NB4 (cell line): ENCODE measurements at places on chromosomes 5 and 9.

DNA sequence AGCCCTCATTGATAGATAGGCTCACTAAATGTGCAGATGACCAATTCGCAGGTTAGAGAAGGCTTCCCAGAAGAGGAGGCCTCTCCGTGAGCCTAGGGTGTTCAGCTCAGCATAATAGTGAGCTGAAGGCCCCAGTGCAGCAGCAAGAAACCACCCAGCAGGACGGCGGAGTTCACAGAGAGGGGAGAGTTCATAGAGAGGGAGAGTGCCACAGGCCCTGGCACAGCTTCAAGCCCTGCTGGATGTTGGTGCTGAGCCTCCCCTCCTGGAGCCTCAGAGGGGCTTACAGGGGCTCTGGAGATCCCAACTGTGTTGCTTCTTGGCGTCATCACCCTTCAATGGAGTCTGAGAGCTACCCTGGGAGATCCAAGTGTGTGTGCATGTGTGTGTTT, 2.1 kb downstream of the SLC22A5 start:
- DNase-seq: no peak

- peak; percentile 67 for DNase-seq
Measured at GRCh38 chr5:115033861-115034260, 135.8 kb downstream of the TRIM36 start.

DNA sequence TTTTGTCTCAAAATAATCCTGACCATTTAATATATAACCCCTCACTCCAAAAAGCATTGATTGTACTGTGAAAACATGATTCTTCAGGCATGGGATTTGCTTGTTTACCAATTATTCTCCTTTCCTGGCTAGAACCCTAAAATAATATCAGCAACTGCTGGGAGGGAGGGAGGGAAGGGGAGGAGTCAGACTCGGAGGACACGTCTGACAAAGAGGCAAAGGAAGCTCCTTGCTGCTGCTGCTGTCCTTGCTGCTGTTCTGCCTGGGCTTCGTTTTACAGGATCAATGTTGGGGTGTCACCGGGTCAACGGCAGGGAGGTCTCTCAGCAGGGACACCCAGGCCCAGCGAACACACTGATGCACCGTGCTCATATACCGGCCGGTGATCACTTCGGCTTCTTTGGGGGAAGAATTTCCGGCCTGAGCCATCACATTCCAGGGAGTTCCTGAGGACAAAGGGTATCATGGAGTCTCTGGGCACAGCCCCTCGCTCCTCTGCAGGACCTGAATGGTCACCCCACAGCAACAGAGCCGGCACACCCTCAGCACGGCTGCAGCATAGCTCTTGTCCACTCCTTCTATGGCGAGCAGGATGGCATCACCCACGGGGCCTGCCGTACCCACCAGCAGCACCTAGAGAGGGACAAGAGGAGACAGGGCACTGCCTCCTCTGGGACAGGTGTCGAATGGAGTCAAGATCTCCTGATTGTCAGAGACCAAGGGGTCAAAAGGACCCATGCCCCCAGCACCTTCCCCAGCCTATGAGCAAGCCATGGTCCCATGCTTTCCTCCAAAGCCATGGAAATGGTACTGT, 27.9 kb downstream of the MED10 start:
- no peak for DNase-seq

- no peak for DNase-seq
Measured at GRCh38 chr9:136965771-136966484, 11.4 kb upstream of the PTGDS start.

- no peak for DNase-seq
Measured at GRCh38 chr5:58746321-58746720, 163.4 kb downstream of the RAB3C start.

- no peak for DNase-seq
Measured at GRCh38 chr9:22119522-22120158, 110.5 kb upstream of the CDKN2B start.

- DNase-seq: peak; percentile 70
Measured at GRCh38 chr9:114177423-114178064, 22.2 kb downstream of the COL27A1 start.

DNA sequence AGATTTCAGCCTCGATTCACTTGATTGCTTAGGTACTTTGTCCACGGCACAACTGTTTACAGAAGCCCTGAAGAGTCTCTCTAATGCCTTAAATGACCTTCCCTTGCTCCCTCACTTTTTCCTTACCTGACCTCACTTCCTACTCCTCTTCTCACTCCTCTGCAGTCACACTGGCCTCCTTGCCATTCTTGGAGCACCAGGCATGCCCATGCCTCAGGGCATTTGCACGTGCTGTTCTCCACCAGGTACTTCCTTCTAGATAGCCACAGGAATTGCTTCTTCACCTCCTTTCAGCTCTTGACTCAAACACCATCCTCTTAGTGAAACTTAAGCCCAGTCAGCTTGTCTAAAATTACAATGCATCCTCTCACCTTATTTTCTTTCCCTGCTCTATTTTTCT, 52.4 kb upstream of the TRAF1 start:
- DNase-seq: no peak

DNA sequence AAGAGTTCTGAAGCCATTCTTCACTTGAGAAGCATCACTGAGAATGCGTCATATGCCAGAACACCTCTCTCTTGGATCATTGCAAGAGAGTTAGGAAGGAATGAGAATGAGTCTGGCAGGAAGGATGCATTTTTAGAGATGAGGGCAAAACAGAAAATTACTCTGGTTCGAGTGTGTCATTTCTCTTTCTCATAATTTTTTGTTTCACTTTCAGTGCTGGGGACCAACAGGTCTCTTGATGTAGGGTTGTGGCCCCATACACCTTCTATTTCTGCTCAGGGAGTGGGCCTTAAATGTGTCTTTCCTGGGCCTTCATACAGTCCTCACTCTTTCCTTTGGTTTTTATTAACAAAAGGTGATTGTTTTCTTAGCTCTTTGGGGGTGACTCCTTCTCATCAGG, 302.4 kb downstream of the NR3C1 start:
- no peak for DNase-seq

DNA sequence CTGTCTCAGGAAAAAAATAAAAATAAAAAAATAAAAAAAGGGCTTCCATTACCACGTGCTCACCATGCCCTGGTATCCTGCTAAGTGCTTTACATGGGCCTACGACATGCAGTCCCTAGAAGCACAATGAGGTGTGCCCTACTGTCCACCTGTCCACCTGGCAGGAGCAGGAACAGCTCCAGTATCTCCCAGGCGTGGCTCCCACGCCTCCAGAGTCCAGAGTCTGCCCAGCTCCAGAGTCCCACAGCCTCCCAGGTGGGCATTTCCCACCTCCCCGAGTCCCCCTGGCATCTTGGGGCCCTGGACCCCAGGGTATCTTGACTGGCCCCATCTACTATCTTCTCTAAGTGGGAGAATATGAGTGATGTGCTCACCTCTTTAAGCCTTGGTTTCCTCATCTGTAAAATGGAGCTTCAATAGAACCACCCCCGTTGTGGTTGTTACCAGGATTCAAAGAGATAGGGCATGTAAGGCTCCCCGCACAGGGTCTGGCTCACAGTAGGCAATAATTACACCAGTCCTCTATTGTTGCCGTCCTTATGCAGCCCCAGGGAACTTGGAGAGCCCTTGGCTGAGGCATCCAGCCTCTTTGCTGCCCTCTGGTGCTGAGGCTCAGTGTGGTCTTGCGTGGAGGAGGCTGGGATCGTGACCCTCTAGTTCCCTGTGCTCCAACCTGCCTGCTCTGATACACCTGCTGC, 8.9 kb downstream of the CXCL14 start:
- DNase-seq: peak; percentile 64

- DNase-seq: no peak
Measured at GRCh38 chr5:117357886-117358285, 783.3 kb upstream of the SEMA6A start.

DNA sequence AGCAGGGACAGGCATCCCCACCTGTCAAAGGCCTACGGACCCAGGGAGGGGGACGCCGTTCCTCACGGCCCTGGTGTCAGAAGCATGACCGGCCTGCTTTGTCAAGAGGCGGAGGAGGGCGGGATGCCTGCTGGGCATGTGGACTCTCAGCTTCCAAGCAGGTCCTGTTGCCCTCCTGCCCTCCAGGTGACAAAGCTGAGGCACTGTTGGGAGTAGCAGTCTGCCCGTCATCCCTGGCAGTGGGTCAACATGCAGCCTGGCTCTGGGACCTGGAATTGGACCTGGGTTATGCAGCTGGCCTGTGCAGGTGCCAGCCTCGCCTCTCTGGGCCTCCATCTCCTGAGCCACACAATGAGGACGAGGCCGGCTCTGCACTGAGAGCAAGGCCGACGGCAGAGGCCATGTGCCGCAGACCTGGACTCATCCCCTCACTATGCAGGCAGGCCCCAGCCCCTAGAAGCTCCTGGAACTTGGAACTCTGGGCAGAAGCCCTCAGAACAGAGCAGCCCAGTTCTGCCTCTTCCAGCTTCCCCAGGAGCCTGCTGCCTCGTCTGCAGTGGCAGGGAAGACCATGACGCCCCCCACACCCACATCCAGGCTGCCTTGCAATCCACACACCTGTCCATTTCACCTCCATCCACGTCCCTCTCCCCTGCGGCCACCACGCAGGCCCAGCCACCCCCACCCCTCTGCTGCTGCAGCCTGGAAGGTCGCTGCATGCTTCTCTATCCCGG, 20.8 kb upstream of the FCN1 start:
- no peak for DNase-seq

DNA sequence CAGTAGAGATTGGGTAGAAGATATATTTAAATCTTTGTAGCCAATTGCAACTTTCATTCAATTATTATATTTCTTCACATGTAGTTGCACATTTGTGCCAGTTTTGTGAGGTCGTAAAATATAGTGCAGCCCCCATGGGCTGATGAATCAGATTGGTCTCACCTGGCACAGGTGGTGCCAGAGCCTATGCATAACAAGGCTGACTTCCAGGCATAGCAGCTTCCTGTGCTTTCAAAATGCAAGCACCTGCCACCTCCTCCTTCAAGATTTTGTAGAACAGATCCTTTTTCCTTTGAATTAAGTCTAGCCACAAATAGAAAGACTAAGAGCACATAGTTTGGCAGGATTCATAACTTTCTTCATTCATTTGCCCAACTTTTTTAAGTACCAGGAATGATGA, 87.1 kb downstream of the STARD4 start:
- no peak for DNase-seq

- DNase-seq: no peak
Measured at GRCh38 chr5:114325541-114325940, 36.3 kb upstream of the KCNN2 start.

GRCh38 chr5:891837-892393, 686 bp downstream of the BRD9 start:
- peak; percentile 47 for DNase-seq

DNA sequence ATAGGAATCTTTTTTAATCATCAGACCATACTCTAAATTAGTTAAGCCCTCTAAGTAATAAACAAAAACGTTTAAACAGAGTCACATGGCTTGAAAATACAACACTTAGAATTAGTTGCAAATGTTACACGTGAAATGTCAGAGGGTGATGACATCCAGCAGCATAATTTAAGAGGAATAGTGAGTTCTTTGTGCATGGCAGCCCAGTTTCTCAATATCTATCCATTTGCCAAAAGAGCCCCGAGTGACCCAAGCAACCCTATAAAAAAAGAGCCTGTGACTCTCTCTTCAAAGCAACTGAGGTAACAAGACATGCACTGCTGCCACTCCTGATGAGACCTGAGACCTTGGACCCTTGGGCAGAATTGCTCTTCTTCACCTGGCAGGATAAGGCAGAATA, 96.9 kb upstream of the RASA1 start:
- DNase-seq: no peak
